ENCODE measurements at places on chromosomes 6 and 20. TPM values are rescaled to one million over a fixed set of nuclear protein-coding genes. Genes with fewer than 3 reads are reported as not detected.

Gene RSPH4A
- total RNA-seq, result not detected

Gene FKBP1A
- 237 TPM for total RNA-seq

Gene SFT2D1
- total RNA-seq, result 53.1 TPM

Gene IL17A
- not detected for total RNA-seq

Gene EMILIN3
- not detected for total RNA-seq

Gene LY6G6D
- total RNA-seq, result not detected

Data from activated naive CD4-positive, alpha-beta T cell treated with anti-CD3 and anti-CD28 coated beads for 36 hours (primary cell).